Suprapubic skin (tissue), 4 donors: ENCODE measurements at places on chromosomes 7 and 10. TPM values are rescaled to one million over a fixed set of nuclear protein-coding genes. Genes with fewer than 3 reads are reported as not detected.

GRCh38 chr7:80957226-80957777 is 38.5 kb upstream of the SEMA3C start:
- no peak for DNase-seq

The LHPP gene
- total RNA-seq: 14.4 TPM

The MMD2 gene
- not detected for total RNA-seq

GRCh38 chr10:70426823-70427222 is 14.7 kb downstream of the NODAL start:
- DNase-seq: no peak

The APBB1IP gene
- total RNA-seq: 1.0 TPM

The INMT gene
- total RNA-seq: 5.8 TPM

DNA sequence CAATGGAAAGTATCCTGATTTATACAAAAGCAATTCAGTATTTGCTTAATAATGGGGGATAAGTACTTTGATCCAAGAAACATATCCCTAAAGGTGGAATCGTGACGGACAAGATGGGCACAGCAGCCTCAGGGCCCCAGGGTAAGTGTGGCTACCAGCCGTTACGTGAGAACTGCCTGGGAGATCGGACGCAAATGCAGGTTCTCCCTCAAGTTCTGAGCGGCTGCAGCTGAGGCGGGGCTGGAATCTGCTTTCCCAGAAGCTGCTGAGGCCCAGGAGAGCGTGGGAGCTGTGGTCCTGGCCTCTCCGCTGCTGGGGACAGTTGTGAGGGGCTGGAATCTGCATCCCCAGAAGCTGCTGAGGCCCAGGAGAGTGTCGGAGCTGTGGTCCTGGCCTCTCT is 13.5 kb downstream of the FOXL3 start:
- peak; percentile 49 for DNase-seq

- no peak for DNase-seq
These were observed 343.1 kb upstream of the MBL2 start for GRCh38 chr10:53115660-53116059.

The TRIM74 gene
- not detected for total RNA-seq

DNA sequence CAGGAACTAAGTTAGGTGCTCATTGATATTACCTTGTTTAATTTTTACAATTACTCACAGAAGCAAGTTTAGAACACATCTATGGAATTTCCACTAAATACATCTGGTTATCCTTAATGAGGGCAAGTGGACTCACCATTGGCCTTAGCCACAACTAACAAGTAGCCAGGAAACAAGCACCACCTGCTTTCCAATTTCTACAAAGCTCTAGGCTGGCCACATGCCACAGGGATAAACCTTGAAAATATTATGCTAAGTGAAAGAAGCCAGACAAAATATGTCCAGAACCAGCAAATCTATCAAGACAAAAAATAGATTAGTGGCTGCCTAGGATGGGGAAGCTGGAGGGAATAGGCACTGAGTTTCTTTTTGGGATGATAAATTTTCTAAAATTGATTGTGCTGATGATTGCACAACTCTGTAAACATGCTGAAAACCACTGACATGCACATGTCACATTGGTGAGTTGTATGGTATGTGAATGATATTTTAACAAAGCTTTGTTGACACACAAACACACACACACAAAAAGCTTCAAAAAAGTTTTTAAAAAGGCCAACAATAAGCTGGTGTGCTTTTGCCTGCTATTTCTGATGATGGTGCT is 179.4 kb downstream of the CPEB3 start:
- no peak for DNase-seq

The OGDHL gene
- total RNA-seq: not detected

DNA sequence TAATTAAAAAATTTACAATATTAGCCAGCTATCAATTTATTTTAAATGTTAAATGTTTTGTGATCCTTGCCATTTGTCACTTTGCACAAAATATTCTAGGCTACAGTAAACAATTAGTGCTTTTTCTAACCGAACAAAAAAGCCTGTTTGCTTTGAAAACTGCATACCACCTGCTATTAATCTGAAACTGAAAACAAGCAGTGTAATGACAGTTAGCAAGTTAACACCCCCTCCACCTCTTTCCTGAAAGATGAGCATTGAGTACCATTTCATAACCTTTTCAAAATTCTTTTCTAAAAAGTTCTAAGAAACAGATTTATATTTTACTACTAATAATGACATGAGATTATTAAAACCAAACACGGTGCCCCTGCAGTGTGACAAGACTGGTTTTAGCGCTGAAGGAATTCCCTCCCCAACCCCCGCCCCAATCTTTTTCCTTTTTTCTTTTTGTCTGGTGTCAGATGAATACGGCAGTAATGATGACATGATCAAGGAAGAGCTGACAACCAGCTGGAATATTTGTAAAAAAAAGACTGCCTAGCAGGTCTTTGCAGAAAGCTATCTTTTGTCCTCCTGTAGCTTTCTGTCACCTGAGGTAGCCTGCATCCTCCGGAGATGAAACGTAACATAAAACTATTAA is 175.6 kb downstream of the CHCHD3 start:
- DNase-seq: no peak

The STMP1 gene
- 16.9 TPM for total RNA-seq

The CHST12 gene
- 55.8 TPM for total RNA-seq

GRCh38 chr7:121081327-121081936 is 92.9 kb downstream of the CPED1 start:
- DNase-seq: no peak

DNA sequence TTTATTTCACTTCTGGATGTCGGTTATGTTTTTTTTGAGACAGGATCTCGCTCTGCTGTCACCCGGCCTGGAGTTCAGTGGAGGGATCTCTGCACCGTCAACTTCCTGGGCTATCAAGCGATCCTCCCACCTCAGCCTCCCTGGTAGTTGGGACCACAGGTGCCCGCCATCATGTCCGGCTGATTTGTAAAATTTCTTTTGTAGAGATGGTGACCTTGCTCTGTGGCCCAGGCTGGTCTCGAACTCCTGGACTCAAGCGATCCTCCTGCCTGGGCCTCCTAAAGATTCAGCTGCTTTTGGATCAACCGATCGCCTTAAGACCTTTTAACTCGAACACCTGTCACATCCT is 606 bp upstream of the RABGEF1 start:
- DNase-seq: no peak

The CYP2C8 gene
- not detected for total RNA-seq

The GTF2IRD1 gene
- 41.2 TPM for total RNA-seq

DNA sequence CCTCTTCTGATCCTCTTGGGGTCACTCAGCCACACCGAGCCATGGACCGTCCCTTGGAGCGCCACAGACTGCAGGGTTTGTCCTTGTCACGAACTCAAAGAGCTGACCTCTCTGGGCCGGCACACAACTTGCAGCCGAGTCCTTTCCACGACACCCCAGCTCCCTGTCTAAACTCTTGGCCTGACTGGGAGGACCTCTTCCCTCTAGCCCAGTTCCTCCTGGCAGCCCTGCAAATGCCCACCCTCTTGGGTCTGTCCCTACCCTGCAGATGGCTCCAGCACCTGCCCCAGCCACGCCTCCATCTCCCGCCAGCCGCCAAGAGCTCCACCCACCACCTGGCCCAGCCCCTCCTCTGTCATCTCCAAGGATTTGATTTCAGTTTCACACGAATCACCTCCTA is 339.2 kb downstream of the DNAJB6 start:
- DNase-seq: peak; percentile 60

The WNT8B gene
- total RNA-seq: 0.34 TPM

DNA sequence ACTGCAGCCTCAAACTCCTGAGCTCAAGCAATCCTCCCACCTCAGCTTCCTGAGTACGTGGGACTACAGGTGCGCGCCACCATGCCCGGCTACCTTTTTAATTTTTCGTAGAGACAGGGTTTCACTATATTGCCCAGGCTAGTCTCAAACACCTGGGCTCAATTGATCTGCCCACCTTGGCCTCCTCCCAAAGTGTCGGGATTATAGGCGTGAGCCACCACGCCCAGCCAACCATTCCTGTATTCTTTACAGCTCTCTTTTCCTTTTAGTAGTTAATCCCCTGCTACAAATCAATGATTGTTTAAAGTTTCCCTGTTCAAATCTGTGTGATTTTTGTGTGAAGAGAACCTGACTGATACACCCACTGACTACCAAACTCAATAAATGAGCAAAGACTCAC is 75.4 kb upstream of the SVIL start:
- DNase-seq: no peak

The ARHGAP22 gene
- total RNA-seq: 7.2 TPM

GRCh38 chr10:92238586-92239098 is 52.2 kb downstream of the CPEB3 start:
- peak; percentile 82 for DNase-seq

GRCh38 chr10:132679217-132679595 is 106.7 kb downstream of the NKX6-2 start:
- DNase-seq: peak; percentile 25

DNA sequence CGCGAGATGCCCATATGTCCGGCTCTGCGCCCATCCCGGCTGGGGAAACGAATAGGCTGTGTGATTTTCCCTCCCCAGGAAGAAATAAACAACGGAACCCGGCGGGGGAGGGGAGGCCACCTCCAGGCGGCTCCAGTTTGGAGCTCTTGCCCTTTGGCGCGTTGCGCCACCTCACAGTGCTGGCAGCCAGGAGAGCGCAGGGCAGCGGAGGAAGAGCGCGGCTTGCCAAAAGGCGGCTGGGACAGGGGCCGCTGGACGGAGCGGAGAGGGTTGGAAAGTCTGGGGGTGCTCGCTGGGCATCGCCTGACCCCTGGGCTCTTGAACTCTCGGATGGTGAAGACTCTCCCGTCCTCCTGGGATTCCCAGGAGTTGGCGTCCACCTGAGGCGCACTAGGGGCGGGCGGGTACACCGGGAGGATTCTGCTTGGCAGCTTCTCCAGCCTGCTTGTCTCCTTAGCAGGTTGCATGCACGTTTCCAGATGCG is 5.3 kb upstream of the NEUROG3 start:
- no peak for DNase-seq

The DCLRE1A gene
- total RNA-seq: 5.2 TPM

- no peak for DNase-seq
These were observed 504.6 kb upstream of the CELF2 start for GRCh38 chr10:10513067-10513466.

The EIF5AL1 gene
- total RNA-seq: 0.52 TPM

GRCh38 chr10:124683814-124684213 is 60.4 kb downstream of the FAM53B start:
- DNase-seq: no peak

DNA sequence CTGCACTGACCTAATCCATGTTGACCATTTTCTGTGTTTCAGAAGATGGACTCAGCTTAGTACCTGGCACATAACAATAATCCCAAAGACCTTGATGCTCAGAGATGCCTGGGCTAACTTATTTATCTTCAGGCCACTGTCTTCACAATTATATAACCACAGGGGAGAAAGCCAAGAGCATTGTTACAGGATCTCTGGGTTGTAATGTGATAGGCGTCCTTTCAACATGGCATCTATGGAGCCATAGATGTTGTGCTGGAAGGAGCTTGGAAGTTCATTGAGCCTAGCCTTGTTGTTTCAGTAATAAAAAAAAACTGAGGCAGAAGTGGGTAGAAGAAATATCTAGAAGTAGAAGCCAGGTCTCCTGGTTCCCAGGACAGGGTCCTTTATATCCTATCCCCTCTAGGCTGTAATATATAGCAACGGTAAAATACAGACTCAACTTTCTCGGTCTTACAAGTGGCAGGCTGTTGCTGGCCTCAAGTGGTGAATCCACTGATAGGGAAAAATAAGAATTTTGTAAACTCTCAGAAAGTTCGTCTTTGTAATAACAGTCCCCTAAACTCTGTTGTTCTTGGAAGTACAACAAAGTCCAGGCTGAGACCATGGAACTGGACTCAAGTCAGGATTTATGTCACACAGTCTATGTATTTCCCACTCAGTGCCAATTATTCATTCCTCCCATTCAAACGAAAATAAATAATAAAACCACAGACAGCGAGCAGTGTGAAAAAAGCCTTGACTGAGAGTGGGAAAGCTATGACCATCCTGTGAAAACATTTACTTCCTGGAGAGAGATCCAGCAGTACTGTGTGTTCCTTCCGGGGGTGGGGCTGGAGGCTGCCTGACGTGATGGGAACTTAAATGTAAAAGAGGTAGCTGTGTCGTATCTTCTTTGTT is 277.6 kb downstream of the REEP3 start:
- peak; percentile 79 for DNase-seq

The NUPR2 gene
- total RNA-seq: 3.0 TPM

GRCh38 chr10:84388148-84388547 is 59.8 kb downstream of the CCSER2 start:
- no peak for DNase-seq

DNA sequence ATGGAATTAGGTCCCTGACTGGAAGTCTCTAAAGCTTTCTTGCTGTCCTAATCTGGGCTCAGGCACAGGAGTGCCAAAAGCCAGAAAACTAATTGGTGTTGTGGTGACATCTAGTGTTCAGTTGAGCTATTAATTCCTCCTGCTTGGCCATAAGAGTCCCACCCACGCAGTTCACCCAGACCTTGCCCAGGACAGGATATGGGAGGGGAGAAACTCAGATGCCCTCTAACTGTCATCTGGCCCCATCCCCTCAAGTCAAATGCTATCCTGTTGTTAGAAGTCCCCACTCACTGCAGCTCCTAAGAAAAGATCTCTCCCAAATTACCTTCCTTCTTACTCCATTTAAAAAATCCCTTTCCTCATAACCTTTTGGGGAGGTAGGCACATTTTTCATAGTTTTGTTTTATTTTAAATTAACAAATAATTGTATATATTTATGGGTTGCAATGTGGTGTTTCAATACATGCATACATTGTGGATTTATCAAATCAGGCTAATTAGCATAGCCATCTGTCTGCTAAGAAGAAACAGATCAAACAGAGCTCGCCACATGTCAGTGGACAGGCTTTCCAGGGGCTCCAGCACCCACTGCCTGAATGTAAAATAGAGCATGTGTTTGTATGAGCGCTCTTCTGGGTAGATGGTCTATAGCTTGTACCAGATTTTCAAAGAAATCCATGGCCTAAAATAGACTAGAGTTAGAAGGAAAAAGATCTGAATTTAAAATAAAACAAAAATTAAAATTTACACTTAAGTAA is 84.0 kb downstream of the GSAP start:
- no peak for DNase-seq

DNA sequence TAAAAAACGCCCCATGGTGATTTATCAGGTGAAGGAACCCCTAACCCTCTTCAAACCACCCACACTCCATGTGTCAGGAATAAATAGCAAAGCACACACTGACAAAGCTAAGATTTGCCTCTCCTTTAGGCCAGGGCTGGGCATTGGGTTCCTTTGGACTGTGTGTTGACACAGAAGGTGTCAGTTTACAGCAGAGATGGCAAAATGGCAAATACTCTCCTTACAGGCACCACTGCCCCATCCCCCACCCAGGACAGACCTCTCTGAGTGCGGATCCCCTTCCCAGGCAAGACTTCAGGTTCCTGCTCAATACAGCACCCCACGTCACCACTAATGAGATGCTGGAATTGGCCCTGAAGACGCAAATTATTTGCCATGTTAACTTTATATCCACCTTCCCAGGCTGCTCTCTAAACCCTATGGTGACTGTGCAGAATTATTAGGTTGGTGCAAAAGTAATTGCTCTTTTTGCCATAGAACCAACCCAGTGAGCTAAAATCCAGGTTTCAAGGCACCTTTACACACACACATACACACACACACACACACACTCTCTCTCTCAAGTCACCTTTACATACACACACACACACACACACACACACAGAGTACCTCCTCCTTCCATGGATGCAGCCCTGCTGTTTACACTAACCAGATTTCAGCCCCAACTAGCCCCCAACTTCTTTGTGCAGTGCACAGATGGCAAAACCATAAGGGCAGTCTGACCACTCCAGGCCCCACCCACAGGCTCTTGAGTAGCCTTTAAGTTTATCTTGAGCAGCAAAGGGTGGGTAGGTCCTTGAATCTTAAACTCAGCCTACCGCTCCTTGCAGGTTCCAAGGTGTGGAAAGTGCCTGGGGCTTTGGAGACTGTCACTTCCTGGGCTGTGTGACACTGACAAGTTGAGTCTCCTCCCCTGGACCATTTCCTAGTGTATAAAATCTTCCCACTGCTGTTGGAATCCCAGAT is 4.0 kb upstream of the ZCCHC24 start:
- DNase-seq: peak; percentile 61

The PON3 gene
- 11.6 TPM for total RNA-seq
